ENCODE measurements at places on chromosomes 3 and 15. TPM values are rescaled to one million over a fixed set of nuclear protein-coding genes. Genes with fewer than 3 reads are reported as not detected.

Gene LINGO1
- 0.11 TPM for total RNA-seq

Gene MCF2L2
- total RNA-seq = 1.0 TPM

Gene IL12A
- total RNA-seq = 7.4 TPM

Gene ATP10A
- 28.4 TPM for total RNA-seq

Gene RAP2B
- total RNA-seq = 17.1 TPM

Gene GOLGA6L9
- total RNA-seq = 1.4 TPM

Gene NRROS
- total RNA-seq = 1.4 TPM

Gene CCDC39
- total RNA-seq = not detected

All from articular chondrocyte of knee joint (primary cell).